ENCODE measurements at places on chromosomes 5 and 9.

- no peak for DNase-seq
Observed at GRCh38 chr5:55211184-55211874, 15.8 kb downstream of the MCIDAS start.

- no peak for DNase-seq
Observed at GRCh38 chr5:88665750-88666215, 217.2 kb downstream of the MEF2C start.

- no peak for DNase-seq
Observed at GRCh38 chr5:10454591-10455276, 13.1 kb downstream of the ROPN1L start.

GRCh38 chr5:86926033-86926432 is 308.3 kb downstream of the COX7C start:
- no peak for DNase-seq

DNA sequence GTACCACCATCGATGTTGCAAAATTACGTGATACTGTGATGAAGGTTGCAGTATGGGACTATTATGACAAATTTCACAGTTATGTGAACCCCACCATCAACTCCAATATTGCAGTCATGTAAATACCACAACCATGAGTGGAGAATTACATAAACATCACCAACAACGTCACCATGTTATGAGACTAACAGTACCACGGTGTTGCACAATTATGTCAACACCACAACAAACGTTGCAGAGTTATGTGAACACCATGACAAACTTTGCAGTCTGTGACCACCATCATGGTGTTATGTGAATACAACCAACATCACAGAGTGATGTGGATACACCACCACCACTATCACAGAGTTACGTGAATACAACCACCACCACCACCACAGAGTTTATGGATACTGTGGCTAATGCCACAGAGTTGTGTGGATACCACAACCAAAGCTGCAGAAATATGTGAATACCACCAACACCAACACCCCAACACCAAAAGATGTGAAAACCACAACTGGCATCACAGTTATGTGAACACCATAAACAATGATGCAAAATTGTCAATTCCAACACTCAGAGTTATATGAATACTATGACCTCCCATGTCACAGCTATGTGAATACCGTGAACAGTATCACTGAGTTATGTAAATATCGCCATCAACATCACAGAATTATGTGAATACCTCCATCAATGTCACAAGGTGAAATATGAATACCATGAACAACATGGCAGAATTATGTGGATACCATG is 62.4 kb downstream of the SHC3 start:
- no peak for DNase-seq

GRCh38 chr9:22031655-22032411 is 22.7 kb upstream of the CDKN2B start:
- DNase-seq = no peak

GRCh38 chr9:134304690-134305089 is 21.6 kb upstream of the RXRA start:
- DNase-seq = no peak

GRCh38 chr9:16352791-16353401 is 517.6 kb downstream of the BNC2 start:
- no peak for DNase-seq
